Right hindlimb (tissue), 1 donor: ENCODE measurements at places on chromosomes 12 and 14.

DNA sequence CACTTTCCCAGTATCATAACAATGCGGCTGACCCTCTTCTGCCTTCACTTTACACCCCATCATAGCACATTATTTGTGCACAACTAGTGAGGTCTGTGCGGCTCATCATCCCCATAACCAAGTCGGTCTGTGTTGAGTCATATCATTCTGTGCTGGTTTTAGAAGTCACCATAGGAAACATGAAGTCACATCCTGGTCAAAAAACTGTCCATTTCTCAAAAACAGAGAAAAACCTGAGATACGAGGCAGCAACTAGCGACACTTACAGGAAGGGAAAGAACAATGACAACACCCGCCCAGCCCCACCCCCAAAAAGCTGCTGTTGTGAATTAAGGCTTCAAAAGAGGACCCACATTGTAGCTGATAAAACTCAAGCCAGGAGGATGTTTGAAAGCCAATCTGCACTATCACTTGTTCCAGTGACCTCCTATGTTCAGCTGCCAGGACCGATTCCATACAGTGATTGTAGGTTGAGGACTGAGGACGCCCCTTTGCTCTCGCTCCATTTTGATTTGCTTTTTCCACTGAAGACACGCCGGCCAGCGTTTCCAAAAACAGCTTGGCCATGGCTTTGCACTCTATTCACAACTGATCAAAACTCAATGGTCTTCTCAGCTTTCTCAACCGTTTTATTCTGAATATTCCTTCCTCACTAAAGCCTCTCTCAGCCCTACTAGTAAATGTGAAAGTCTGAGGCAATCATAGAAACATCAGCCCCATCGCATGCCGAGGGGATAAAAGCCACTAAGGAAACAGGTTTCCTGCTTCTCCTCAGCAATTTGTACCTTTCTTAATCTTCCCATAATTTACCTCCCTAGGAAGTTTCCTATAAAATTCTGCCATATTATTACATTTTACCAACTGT is 87.5 kb downstream of the DUSP16 start:
- no peak for DNase-seq

- DNase-seq = peak; percentile 87
Observed at GRCh38 chr12:124506145-124506831, 61.1 kb downstream of the NCOR2 start.

DNA sequence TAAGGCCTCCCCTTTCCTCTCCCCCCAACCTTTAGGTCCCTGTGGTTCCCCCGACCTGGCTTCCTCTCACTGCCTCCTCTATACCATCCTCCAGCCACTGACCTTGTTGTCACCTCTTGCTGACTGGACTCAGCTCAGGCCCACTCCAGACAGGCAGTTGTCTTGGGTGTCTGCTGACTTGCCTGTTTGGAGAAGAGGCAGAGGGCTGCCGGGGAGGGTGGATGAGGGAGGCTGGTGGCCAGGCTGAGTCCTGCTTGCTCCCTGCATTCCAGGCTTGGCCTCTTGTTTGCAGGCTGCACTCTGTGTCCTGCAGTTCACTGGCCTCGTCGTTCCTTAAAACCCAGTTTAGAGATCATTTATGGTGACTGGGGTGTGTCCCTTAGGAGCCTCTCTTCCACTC is 31.0 kb upstream of the RD3L start:
- DNase-seq = no peak

- DNase-seq = peak; percentile 27
Observed at GRCh38 chr12:12560587-12561370, 1.9 kb downstream of the DUSP16 start.

DNA sequence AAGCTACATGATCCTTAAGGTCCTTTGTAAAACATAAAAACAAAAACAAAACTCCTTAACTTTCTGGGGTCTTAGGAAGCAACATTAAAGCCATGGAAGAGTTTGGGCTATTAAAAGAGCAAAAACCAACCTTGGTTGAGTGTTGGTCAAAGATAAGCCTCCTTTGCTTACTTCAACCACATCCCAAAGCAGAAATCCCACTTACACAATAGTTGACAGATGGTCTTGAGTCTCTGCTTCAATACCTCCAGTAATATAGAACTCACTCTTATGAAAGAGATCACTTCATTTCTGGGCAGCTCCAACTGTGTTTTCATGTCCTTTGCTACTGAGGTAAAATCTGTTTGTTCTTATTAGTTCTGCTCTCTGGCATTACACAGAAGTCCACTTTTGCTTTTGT is 125.8 kb downstream of the SLC38A4 start:
- no peak for DNase-seq

DNA sequence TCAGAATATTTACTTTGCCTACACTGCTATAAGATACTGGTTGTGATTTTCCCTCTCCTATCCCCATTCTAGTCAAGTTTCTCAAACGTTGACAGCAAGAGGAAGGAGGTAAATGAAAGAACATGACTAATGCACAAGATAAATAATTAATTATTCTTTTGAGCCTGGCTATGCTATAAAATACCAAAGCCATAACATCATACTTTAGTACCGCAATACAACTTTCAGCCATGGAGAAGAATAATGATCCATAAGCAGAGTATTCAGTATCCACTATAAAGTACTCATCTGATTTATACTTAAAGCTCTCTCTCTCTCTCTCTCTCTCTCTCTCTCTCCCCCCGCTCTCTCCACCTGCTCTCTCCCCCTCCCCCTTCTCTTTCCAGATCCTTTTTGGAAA is 41.3 kb downstream of the TDG start:
- no peak for DNase-seq

GRCh38 chr14:70643967-70644366 is 2.3 kb downstream of the TTC9 start:
- no peak for DNase-seq

- no peak for DNase-seq
Observed at GRCh38 chr14:92462568-92462967, 51.0 kb upstream of the RIN3 start.

DNA sequence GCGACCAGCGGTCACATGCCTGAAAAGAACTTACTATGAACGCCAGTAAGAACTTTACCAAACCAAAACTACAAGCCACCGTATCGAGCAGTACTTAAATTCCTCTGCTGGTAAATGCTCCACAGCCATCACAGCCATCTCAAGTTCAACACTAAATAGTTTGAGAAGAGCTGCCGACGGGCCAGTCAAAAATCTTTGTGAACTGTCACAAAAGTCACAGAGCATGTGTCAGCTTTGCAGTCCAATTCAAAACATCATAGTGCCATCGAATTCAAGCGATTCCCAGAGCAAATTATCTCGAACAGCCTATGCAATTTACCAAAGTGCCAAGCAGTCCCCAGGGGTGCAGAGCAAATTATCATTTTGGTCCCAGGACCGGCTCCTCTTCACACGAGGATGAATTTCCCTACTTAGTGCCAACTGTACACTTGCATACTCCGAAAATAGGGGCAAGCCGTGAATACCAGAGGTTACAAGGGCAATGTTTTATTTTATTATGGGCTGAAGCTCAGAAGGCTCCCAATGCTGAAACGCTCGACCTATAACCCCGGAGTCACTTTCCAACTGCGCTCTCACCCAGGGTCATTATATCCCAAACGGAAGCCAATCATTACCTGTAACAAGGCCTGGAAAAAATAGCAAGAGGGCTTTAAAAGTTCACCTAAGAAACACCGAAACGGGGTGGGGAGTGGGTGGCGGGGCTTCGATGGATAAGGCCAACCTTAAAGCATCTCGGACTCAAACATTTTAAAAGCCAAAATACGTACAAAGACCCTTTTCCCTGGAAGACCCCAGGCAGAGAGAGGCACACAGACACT is 1.1 kb downstream of the LRP6 start:
- DNase-seq = peak; percentile 32

DNA sequence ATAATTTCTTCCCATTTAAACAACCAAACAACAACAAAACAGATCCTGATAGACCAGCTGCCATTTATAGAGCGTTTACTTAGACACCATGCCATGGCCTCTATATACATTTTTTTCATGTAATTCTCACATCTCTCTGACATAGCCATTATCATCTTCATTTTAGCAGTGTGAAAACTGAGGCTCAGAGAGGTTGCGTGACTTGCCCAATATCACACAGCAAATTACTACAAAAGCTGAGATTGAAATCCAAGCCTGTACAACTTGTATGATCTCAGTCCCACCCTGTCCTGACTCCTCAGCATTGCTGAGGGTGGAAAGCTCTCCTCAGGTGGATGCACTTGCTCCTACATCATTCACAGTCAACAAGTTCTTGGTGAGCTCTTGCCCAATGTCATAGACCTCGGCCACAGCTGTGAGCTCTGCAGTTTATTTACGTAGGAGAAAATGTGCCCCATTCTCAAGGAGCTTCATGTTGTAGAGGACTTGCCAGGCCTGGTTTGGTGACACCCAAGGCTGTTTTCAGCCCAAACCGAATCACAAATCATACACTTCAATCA is 55.5 kb downstream of the CRACR2A start:
- DNase-seq = no peak

- DNase-seq = peak; percentile 56
Observed at GRCh38 chr12:112107306-112108201, 1.0 kb downstream of the NAA25 start.

DNA sequence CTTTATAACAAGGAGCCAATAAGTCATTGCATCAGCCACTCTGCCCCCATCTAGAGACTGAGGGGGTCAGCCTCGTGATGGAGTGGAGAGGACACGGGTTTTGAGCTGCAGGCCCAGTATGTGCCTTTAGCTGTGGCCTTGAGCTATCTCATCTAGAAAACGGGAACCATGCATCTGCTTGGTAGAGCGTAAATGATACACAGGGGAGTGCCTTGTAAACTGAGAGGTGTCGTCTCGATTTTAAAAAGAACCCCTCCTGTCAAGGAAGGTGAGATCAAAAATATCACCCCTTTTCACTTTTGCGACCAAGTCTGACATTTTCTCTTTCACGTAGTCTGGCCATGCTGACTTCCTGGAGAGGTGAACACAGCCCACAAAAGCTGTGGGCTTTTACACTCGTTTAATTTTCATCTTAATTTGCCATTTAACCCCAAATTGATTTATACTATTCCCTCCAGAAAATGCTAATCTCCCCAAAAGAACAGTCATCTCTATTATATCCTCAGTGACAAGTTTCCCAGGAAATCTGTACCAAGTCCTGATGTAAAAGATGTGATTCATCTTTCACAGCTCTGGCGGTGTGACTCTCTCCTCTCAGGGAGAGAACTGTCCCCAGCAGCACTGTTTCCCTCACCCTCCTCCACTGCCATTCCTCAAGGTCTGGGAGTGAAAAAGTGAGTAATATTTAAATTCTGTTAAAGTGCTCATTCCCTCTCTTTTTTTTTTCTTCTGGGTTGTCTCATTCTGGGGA is 30.6 kb downstream of the VCPKMT start:
- no peak for DNase-seq

- no peak for DNase-seq
Observed at GRCh38 chr12:71981149-71981548, 42.5 kb downstream of the TPH2 start.

GRCh38 chr12:46265102-46265501 is 3.7 kb downstream of the SLC38A1 start:
- no peak for DNase-seq

GRCh38 chr14:45258073-45258472 is 5.1 kb upstream of the MIS18BP1 start:
- no peak for DNase-seq

- no peak for DNase-seq
Observed at GRCh38 chr12:6062757-6063735, 61.4 kb downstream of the VWF start.

- no peak for DNase-seq
Observed at GRCh38 chr14:100884456-100884855, 19.1 kb downstream of the RTL1 start.

DNA sequence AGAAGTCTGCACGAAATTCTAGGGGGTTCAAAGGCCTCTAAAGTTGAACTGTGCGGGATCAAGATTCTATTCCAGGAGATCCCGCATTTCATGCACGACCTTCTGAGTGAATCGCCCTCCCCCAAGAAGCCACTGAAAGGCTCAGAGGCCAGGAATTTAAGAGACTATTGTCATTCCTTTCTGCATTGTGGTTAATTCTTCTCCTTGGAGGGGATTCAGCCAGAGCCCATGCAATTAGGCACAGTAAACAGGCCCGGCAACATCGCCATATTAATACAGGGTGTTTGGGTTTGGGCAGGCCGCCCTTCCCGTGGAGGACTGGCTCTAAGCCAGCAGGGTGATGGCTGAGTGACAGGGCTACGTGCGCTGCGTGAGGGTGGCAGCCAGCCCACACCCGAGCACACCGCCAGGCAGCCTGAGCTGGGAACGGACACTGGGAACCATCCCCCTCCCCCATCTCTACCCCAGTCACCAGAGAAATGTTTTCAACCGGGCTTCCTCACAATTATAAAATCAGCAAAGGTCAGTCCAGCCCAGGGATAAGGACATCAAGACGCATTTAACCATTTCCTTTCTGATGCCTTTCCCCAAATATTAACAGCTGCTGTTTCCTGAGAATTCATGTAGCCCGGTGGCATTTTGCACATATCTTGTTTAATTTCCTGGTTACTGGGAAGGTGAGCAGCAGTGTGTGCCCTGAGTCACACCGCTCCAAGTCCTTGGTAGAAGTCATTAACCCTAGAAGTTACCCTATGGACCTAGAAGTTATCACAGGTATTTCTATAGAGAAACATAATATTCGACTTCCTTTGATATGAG is 12.5 kb downstream of the EGLN3 start:
- DNase-seq = peak; percentile 84

DNA sequence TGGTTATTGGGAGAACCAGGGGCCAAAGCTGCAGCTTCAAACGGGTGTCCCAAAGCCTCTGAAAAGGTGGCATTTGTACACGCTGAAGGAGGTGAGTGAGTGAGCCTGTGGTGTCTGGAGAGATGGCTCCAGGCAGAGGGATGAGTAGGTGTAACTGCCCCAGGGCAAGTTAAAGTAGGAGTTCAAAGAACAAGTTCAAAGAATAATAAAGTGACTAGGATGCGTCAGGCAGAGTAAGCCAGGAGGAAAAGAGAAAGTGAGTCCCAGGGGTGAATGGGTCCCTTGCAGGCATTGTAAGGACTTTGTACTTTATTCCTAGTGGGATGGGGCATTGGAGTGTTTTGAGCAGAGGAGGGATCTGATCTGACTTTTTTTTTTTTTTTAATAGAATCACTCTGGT is 201.4 kb upstream of the PWP1 start:
- DNase-seq = no peak

DNA sequence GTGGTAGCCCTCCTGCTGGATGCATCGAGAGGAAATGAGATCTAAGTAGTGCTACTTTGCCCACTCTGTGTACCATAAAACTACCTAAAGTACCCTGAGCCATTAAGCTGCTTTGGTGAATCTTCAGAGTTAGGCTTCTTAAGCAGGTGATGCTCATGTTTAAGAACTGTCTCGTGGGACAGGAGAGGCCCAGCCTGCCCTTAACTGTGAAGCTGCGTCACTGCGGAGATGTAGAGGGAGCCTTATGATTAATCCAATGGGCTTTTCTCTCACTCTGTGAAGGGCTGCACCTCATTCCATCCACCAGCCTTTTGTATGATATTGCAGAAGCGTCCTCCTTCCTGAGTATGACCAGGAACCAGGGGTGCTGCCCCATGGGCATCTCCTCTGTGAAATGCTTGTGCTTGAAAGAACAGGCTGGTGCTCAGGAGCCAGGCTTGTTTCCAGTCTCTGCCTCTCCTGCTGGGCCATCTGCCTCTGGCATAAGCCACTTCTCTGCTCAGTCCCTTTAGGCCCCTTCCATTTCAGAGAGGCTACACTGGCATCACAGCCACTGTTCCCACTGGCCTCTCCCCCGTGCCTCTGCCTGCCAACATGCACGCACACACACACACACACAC is 6.8 kb upstream of the CCDC177 start:
- DNase-seq = no peak

- DNase-seq = no peak
Observed at GRCh38 chr14:68817506-68818212, 24.8 kb upstream of the ZFP36L1 start.
